ENCODE measurements at places on chromosomes 2 and 18.

GRCh38 chr2:109174214-109174613 is 45.2 kb downstream of the SH3RF3 start:
- no peak for DNase-seq

- no peak for DNase-seq
Measured at GRCh38 chr2:109699646-109700045, 85.5 kb downstream of the SOWAHC start.

- DNase-seq = no peak
Measured at GRCh38 chr18:79948719-79949411, 2.6 kb downstream of the SLC66A2 start.

DNA sequence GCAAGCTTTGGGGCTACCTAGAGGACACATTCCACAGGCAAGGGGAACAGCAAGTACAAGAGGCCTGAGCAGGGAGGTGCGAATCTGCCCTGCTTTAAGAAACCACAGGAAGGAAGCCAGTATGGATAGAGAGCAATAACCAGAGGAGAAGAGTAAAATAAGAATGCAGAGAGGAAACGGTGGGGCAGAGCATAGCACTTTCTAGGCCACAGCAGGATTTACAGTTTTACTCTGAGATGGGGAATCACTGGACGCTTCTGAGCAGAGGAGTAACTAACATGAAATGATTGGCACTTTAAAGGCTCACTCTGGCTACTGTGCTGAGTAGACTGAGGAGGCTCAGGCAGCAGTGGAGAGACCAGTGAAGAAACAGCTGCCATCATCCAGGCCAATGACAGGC is 23.8 kb downstream of the AAK1 start:
- DNase-seq = no peak

- no peak for DNase-seq
Measured at GRCh38 chr2:113077921-113078320, 10.2 kb downstream of the IL1F10 start.

GRCh38 chr2:197140045-197140444 is 170.5 kb downstream of the ANKRD44 start:
- no peak for DNase-seq

DNA sequence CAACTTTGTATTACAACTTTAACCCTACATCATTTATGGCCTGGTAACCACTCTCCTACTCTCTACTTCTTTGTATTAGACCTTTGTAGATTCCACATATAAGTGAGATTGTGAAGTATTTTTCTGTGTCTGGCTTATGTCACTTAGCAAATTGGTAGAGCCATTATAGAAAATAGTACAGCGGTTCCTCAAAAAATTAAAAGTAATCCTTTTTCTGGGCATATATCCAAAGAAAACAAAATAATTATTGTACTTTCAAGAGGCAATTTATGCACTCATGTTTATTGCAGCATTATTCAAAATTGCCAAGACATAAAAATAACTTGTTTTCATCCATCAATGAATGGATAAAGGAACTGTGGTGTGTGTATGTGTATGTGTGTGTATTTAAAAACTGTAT is 537.5 kb upstream of the FSIP2 start:
- no peak for DNase-seq

GRCh38 chr2:168686452-168687191 is 115.8 kb upstream of the NOSTRIN start:
- no peak for DNase-seq

DNA sequence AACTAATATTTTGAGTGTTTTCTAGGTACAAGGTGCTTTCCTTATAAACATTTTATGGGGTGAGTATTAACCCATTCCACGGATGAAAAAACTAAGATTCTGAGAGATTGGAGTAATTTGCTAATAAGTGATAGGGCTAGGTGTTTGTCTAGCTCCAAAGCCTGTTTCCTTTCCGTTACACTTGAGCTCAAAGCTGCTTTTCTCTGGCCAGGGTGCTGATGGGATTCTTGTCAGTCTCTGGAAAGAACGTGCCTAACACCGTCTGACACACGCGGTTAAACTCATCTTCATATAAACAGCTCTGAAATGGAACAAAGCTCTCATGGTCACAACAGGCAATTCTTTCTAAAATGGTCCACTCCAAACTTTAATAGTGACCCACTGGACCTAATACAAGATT is 2.0 kb upstream of the ANKRD29 start:
- no peak for DNase-seq

GRCh38 chr2:105139556-105140239 is 101.8 kb downstream of the MRPS9 start:
- no peak for DNase-seq

DNA sequence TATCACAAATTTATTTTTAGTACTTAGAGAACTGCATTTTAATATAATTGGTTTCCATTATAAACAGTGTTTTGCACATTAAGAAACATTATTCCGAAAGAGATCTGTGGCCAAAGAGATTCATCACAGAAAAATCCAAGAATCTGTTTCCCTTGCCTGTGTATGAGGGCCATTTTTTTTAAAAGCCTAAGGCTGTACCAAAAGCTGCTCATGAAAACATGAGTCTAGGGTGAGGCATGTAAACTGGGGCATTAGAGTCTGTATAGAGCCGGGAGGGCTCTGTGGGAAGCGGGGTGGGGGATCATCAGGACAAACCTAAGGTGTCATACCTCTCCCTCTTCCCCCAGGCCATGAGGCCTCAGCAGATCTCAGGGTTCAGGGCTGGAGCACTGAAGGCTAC is 223.8 kb downstream of the FBXO15 start:
- no peak for DNase-seq

DNA sequence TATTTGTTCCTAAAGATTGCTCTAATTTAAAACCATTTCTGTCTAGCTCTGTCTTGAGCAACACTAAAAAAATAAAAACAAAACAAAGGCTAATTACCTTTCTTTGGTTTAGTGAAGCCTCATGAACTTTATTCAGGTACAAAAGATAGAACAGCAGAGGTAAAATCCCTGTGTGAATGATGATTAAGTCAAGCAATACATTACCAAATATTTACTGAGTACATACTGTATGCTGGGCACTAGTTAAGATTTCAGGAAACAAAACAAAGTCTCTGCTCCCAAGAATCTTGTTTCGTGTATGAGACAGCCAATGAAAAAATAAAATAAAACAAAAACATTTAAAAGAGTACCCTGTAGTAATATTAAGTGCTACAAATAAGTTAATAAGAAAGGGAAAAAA is 257.5 kb downstream of the RND3 start:
- no peak for DNase-seq

- no peak for DNase-seq
Measured at GRCh38 chr2:168494190-168494711, 38.2 kb downstream of the CERS6 start.

GRCh38 chr2:235087832-235088495 is 136.1 kb downstream of the SH3BP4 start:
- DNase-seq = no peak

- peak; percentile 75 for DNase-seq
Measured at GRCh38 chr2:39938035-39938835, 159.2 kb upstream of the THUMPD2 start.

DNA sequence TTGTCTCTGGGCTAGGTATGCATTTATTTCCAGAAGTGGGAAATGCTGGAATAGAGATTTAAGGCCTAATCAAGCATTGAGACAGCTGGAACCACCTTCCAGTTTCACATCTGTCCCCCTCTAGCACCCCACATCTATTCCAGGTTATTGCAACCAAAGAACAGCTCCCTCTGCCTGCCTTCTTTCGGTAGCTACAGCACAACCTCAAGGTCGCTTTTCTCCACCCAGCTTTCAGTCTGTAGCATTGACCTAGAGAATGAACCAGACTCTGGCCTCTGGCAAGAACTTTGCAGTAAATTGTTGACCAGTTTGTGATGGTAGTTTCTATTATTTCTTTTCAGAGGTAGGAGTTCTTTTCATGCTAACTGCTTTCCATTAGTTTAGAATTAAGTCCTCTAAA is 484.2 kb downstream of the DLGAP1 start:
- no peak for DNase-seq

DNA sequence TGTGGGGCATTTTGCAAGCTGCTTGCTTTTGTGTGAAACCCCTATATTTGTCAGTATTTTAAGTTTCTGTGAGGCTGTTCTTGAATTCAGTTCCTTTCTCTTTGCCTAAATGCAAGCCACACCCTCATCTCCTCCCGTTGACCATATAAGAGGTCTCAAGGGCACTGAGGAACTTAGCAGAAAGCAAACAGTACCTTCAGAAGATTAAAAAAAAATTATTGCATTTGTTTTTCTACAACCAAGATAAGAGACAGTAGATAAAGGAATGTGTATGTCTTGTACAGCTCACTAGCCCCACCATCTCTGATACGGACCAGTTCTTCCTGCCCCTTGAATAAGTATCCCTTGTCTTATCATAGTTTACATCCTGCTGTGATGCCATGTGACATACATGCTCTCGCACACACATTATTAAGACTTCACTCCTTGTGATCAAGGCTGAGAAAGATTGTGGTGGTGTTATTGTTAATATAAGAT is 64.2 kb downstream of the NPAS2 start:
- no peak for DNase-seq

DNA sequence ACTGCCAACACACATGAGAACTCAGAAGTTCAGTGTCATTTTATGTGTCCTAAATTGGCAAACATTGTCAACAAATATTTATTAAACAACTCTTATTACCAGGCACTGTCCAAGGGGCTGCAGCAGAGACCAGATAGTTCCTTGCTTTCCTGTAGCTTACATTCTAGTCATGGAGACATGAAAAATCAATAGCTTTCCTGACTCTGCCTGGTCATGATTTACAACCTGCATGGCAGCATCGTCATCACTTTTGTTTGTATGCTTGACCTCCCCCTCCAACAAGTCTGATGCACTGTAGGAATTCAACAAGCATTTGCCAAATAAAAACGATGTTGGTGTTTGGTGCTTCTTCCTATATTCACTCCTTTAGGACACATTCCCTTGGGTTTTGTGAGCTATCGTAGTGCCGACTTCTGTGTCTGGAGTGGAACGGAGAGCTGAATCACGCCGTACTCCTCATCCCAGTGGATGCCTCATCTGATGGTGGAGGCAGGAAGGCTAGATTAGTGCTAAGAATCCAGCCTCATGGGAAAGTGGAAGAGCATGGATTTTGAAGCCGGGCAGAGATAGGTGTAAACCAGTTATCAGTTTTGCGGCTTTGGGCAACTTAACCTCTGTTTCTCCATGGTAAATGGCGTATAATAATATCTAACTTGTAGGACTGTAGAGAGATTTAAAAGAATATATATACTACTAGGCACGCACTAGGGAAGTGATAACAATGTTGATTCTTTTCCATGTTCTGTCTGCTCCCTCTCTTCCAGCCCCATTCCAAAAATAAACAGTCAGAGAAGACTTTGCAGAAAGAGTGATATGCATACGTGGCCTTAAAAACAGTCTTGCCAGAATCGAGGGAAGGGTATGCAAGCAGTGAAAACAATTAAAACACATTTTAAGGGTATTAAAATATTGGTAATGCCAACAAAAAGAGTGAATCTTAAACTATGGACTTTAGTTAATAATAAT is 120.5 kb upstream of the ZFP36L2 start:
- DNase-seq = no peak

DNA sequence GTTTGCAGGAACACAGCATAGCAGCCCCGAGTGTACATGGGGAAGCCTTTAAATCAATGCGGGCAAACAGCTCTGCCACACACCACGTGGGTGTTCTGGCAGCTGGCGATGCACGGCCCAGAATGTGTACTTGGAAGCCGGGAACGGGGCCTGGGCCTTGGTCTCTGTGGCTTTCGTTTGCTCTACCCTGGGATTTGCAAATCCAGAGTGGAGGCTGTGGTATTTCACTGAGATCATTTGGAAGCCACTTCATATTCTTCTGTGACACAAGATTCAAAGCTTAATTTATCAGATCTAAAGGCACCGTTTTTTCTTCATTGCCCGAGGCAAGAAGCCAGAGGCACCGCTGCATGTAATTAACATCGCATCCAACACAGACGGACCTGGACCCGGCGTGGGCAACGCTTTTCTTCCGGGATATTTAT is 246.3 kb upstream of the MYT1L start:
- no peak for DNase-seq

GRCh38 chr2:139643139-139643538 is 862.9 kb upstream of the NXPH2 start:
- DNase-seq = no peak

DNA sequence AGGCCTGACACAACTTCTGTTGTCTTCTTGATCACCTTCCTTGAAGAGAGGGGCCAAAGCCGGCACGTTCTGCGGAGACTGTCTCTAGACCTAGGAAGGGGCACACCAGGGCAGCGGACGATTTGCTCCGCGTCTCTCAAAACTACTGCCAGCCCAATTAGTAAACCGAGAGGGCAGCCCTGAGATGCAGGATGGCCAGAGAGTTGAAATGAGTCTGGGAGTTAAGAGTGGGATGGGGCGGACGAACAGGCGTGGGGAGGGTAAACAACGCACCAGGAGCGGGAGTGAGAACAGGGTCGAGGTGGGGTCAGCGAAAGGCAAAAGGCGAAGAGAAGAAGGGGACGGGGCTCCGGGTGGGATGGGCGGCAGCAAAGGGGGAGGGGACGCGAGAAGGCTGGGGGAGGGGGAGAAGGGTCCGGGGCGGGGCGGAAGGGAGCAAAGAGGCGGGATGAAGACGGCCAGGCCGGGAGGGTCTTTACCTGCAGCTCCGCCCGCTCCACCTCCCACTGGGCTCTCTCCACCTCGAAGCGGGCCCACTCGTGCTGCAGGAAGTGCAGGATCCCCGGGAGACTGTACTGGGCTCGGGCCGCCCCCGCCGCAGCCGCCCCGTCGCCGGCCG is 476 bp downstream of the STRN start:
- peak; percentile 43 for DNase-seq

- DNase-seq = no peak
Measured at GRCh38 chr18:48222118-48222517, 187.1 kb downstream of the ZBTB7C start.

DNA sequence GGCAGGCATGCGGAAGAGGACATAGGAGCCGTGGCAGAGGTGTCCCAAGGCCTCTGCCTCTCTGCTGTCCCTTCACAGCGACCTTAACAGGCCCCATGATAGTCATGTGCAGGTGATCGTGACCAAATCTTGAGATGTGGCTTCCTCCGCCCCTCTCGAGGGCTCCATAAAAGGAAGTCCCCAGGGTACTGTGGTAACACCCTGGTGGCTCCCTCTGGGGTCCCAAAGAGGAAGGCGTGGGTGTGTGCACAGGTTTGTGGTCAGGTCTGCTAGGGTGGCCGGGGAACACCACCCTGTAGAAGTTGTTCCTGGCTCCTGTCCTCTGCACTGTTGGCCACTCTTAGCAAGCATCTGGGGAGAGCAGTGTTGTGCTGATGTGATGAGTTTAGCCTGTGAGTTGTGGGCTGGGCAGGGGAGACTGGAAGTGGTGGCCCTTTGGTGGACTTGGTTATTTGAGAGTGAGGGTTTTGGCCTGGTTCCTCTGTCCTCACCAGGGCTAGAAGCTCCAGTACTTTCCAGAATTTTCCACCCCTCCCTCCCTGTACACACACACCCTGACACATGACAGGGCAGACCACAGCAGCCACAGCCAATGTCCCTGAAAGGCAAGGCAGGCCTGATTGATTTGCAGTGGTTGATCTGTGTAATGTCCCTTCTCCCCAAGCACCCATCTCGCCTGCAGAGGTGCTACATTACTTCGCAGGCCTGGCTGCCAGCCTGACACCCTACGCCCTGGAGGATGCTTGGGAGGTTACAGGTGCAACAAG is 68.9 kb upstream of the BOD1L2 start:
- no peak for DNase-seq

- no peak for DNase-seq
Measured at GRCh38 chr18:42392416-42392815, 437.4 kb downstream of the PIK3C3 start.

GRCh38 chr18:54023471-54023870 is 201.0 kb downstream of the MBD2 start:
- DNase-seq = peak; percentile 18

Data from AG20443 (cell line).